Stomach (tissue), 19 donors: ENCODE measurements at places on chromosomes 2 and 18. TPM values are rescaled to one million over a fixed set of nuclear protein-coding genes. Genes with fewer than 3 reads are reported as not detected.

GRCh38 chr2:237055386-237056100, 30.1 kb upstream of the COPS8 start:
- H3K27ac ChIP-seq: no peak overlapping the region
- DNase-seq: peak; percentile 42
- no peak overlapping the region for H3K4me3 ChIP-seq

GRCh38 chr2:85251070-85251616, 76.6 kb downstream of the TGOLN2 start:
- no peak for DNase-seq
- no peaks in the 10 kb centered on the region for H3K36me3 ChIP-seq
- peaks cover 41% of the 10 kb centered on the region for H3K4me1 ChIP-seq
- no peaks in the 10 kb centered on the region for H3K27me3 ChIP-seq
- no peak overlapping the region for H3K27ac ChIP-seq

DNA sequence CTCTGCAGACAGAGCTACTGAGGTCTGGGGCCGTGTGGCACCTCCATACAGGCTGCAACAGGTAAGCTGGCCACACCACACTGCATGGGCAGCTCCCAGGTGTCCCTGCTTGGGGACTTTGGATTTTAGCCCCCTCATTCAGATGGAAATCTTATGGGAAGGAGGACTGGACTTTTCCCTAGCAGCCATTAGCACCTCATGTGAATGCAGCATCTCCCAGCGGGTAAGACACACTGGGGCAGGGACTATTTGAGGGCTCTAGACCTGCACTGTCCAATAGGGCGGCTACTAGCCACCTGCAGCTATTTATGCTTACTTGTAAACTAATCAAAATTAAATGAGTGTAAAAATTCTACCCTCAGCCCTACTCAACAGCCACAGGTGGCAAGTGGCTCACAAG, 34.2 kb upstream of the GLI2 start:
- H3K27ac ChIP-seq: no peak overlapping the region
- no peak for DNase-seq
- no peak overlapping the region for H3K4me3 ChIP-seq
- no peaks in the 10 kb centered on the region for H3K4me1 ChIP-seq
- H3K27me3 ChIP-seq: peaks cover 25% of the 10 kb centered on the region

- H3K4me1 ChIP-seq: no peaks in the 10 kb centered on the region
- H3K27ac ChIP-seq: no peak overlapping the region
- DNase-seq: peak; percentile 13
- H3K4me3 ChIP-seq: no peak overlapping the region
Measured at GRCh38 chr2:9440058-9440727, 16.7 kb downstream of the CPSF3 start.

- H3K27me3 ChIP-seq: no peaks in the 10 kb centered on the region
- no peak overlapping the region for H3K4me3 ChIP-seq
- DNase-seq: no peak
- H3K27ac ChIP-seq: no peak overlapping the region
- H3K36me3 ChIP-seq: no peaks in the 10 kb centered on the region
- peaks cover 17% of the 10 kb centered on the region for H3K4me1 ChIP-seq
Measured at GRCh38 chr18:501406-501714, 859 bp upstream of the COLEC12 start.

GRCh38 chr2:55478610-55479304, 40.8 kb upstream of the CFAP36 start:
- no peak for DNase-seq
- no peaks in the 10 kb centered on the region for H3K4me1 ChIP-seq
- no peak overlapping the region for H3K27ac ChIP-seq
- no peaks in the 10 kb centered on the region for H3K27me3 ChIP-seq
- H3K36me3 ChIP-seq: no peaks in the 10 kb centered on the region
- no peak overlapping the region for H3K4me3 ChIP-seq

The SPDYA gene
- polyA plus RNA-seq: not detected

The ACKR3 gene
- polyA plus RNA-seq: 7.3 TPM

DNA sequence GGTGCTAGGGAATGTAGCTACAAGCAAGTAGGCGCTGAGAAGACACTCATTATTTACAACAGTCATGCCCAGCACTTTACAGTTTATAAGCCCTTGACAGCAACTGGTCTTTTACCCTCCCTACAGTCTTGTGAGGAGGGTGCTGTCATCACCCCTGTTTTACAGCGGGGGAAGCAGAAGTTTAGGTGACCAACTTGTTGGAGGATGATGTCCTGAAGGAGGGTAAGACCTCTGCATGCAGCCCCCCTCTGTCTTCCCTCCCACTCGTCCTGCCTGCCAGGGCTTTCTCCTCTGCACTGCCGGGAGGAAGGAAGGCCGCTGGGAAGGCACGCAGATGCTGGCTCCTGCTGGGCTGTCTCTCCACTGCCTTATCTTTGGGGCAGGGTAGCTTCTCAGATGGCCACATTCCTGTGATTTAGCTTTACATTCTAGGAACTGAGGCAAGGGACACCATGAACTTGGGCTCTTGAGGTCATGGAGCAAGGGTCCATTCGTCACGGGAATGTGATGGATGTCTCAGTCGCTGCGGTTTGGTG, 972 bp downstream of the IL1R1 start:
- peak overlapping the region; percentile 96 for H3K27ac ChIP-seq
- H3K27me3 ChIP-seq: no peaks in the 10 kb centered on the region
- peaks cover 22% of the 10 kb centered on the region for H3K4me1 ChIP-seq
- peak overlapping the region; percentile 61 for H3K4me3 ChIP-seq
- H3K36me3 ChIP-seq: peaks cover 4% of the 10 kb centered on the region

DNA sequence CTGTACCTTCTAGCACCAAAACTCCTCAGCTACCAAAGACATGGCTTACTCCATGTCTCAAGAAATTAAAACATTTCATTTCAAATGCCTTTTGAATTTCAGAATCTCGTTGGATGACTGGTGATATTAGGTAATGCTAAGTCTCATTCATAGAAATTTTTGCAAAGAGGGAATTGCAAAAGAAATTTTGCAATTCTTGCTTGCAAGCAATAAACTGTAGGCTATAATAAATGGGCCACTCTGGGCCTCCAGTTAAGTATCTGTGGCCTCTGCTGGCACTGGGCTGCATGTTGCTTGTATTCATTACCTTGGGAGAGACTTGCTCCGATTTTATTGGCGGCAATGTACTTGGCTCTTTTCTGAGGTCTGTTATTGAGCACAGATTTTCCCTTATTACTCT, 2.8 kb upstream of the LCLAT1 start:
- no peak for DNase-seq
- H3K27me3 ChIP-seq: no peaks in the 10 kb centered on the region
- H3K4me3 ChIP-seq: no peak overlapping the region
- H3K27ac ChIP-seq: no peak overlapping the region
